NCI-H1930 (cell line): ENCODE measurements at places on chromosomes 1 and 21.

GRCh38 chr1:197199923-197200271, 53.4 kb upstream of the ASPM start:
- no peak for DNase-seq

- no peak for DNase-seq
These were observed 12.8 kb downstream of the CAP1 start for GRCh38 chr1:40053138-40053887.

DNA sequence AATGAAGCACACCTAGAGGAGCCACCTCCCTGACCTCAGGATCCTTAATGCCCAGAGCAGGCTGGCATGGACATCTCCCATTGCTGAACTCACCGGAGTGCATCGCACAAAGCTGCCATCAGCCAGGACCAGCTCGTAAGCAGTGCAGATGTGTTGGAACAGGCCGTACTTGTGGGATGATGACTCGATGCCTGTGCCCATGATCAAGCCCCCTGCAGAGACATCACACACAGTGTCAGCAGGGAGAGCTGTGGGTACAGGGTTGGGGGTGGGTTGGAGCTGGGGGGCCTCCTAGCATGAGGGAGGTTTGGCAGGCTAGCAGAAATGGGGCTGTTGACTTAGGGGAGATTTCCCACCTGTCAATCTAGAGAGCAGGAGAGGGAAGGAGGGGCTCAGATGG, 12.0 kb downstream of the DHCR24 start:
- DNase-seq: no peak

- no peak for DNase-seq
These were observed 74.4 kb downstream of the RWDD3 start for GRCh38 chr1:95308276-95309030.

DNA sequence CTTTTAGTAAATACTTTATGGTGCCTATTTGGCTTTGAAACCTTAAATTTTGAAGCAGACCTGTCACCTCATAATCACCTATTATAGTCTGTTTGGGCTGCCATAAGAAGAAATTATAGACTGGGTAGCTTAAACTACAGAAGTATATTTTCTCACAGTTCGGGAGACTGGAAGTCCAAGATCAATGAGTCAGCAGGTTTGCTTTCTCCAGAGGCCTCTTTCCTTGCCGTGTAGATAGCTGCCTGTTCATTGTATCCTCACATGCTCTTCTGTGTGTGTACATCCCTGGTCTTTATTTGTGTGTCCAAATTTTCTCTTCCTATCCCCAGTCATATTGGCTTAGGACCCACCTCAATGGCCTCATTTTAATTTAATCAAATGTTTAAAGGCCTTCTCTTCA, 518.2 kb downstream of the ADGRL2 start:
- no peak for DNase-seq

GRCh38 chr1:55155522-55155921, 59.6 kb downstream of the USP24 start:
- DNase-seq: no peak

DNA sequence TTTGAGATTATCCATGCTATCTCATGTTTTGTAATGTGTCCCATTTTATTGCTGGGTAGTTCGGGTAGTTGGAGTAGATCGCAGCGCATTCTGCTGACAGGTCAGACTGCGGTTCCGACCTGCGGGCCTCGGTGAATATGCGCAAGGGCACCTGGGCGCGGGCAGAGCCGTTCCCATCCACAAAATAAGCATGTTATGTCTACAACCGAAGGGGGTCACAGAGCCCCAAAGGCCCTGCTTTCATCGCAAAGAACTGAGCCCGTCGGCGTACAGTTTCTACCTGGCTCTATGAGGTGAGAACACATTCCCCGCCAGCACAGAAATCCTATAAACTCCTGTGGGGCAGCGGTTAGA, 88.4 kb downstream of the PRKAB2 start:
- DNase-seq: no peak

- DNase-seq: no peak
These were observed 260.7 kb upstream of the BRINP3 start for GRCh38 chr1:190738317-190738716.

DNA sequence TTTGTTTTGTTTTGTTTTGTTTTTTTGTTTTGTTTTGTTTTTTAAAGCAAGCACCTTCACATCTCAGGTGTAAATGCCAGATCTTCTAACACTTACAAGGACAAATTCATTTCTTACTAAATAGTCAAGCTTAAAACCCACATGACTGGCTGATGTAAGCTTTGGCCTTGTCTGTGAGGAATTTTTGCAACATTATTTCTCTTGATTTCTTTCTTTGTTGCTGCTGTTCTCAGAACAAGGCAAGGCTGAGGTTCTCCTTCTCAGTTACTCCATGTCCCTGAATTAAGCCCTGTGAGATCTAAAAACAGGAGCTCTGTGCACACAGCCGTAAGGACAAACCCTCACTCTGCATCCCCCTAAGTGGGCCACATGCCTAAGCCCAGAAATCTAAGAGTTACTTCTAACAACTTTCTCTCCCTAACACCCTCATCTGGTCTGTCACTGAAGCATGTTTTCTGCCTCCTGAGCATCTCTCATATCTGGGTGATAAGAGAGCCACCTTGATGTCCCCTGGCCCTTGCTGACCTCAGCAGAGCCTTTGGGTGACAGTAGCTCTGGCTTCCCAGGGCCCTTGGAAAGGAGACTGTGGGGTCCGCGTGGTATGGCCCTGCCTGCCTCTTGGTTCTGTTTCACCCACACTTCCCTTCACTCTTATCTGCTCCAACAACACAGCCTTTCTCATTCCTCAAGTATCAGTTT, 81.2 kb upstream of the HOOK1 start:
- no peak for DNase-seq

- DNase-seq: no peak
These were observed 39.8 kb downstream of the PTPN14 start for GRCh38 chr1:214511639-214511998.

DNA sequence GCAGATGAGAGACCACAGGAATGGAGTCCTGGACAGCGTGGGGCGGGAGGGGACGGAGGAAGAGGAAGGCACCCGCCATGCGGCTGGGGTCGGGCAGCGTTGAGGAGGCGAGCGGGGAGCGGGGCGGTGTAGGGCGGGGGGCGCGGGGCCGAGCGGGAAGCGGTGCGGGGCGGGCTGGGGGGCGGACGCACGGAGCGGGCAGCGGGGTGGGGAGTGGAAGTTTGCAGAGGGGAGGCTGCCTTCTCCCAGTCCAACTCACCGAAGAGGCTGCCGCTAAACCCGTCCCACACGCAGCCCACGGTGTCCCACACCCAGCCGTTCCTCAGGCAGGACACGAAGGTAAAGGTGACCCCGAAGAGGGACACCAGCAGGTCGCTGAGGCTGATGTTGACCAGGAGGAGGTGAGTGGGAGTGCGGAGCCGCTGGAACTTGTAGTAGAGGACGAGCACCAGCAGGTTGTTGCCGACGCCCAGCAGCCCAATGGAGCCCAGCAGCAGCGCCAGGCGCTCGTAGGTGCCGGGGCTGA, 483 bp downstream of the CHML start:
- DNase-seq: peak; percentile 27

- no peak for DNase-seq
These were observed 86.9 kb downstream of the ADARB1 start for GRCh38 chr21:45161038-45161945.

DNA sequence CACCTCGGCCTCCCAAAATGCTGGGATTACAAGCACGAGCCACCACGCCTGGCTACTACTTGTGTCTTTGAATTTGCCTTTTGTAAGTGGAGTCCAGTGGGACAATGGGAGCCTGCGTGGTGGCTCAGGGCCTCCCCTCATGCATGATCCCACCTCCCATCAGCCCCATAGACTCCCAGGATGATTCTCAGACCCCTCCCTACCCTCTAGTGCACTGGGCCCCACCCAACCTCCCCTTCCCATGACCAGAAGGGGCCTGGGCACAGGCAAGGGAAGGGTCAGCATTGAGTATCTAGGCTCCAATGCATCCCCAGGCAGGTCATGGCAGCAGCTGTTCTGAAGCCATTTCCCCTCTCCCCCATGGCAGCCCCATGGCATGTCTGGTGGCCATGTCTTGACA, 18.7 kb downstream of the NEK2 start:
- no peak for DNase-seq

DNA sequence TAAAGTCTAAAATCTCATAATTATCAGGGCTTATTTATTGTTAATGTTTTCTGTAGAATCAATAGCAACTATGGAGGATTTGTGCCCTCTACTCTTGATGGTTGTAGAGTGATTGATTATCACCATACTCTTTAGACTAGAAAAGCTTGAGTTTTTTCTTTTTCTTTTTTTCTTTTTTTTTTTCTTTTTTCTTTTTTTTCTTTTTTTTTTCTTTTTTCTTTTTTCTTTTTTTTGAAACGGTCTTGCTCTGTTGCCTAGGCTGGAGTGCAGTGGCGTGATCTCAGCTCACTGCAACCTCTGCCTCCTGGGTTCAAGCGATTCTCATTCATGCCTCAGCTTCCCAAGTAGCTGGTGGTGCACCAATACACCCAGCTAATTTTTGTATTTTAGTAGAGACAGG, 29.7 kb downstream of the TOR1AIP1 start:
- DNase-seq: no peak

DNA sequence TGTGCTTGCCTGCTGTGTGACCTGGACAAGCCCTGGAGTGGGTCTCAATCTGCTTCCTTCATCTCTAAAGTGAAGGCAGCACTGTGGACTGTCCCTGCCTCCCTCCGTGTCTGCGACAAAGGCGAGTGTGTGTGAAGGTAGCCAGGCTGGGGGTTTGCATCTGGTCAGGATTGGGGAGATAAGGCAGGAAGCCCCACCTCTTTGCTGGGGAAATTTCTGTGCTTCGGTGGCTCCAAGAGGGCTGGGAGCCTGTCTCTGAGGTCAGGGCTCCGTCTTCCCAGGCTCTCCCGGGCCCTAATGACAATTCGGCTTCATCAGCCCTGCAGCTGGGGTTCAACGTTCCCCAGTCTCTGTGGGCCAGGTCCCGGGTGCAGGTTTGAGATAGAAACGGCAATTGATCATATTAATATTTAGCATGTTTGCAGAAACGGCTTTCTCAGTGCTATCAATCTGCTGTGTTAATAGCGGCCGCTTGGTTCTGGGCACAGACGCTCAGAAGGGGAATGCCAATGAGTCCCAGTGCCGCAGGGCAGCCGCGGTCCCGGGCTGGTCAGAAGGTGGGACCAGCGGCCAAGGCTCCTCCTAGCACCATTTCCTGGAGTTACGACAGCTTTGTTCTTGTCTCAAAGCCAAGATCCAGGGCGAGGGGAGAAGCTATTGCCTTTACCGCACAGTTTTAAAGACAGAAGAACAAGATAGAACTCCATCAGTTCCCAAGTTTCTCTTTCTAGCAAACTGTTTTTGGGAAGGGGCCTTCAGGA, 105.7 kb downstream of the PRDM16 start:
- no peak for DNase-seq

DNA sequence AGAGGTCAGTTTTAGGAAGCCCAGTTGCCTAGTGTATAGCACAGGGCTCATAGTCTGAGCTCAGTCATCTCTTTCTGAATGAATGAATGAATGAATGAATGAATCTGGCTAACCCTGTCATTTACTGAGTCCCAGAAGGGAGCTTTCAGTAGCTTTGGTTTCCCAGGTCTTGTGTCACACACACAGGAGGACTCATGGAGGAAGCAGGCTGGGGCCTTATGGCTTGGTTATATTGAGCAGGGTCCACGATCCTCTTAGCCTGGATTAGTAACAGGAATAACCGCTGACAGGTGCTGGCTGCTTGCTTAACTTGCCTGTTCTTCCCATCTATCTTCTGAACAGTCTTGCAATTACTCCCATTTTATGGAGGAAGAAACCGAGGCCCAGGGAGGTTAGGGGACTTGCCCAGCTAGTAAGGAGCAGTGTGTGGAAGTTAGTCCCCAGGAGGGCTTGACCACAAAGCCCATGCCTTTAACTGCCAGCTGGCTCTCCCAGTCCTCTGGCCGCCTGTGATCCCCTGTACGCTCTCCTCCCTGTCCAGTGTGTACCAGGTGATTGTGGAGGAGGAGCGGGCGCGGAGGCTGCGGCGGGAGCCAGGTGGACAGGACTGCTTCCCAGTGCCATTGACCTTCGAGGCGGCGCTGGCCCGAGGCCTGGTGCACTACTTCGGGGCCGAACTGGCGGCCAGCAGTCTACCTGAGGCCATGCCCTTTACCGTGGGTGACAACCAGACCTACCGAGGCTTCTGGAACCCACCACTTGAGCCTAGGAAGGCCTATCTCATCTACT, 46.0 kb downstream of the PTPRU start:
- no peak for DNase-seq

GRCh38 chr1:206787891-206788290, 15.6 kb upstream of the IL10 start:
- DNase-seq: no peak

DNA sequence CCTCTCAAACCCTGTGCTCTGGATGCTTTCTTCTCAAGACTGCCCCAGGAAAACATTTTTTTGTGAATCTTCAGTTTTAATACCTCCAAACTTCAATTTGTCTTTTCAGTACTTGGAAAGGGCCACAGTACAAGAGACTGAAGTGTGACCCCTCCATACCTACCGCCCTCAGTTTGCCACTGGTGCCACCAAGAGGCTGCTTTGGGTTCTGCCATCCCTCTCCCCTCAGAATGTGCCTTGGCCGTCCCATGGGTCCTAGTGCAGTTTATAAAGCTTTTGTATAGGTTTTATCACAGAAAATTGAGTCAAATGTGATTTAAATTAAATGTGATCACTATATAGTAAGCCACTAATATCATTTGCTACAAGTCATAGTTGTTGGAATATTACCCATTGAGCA, 60.8 kb upstream of the PGD start:
- no peak for DNase-seq

DNA sequence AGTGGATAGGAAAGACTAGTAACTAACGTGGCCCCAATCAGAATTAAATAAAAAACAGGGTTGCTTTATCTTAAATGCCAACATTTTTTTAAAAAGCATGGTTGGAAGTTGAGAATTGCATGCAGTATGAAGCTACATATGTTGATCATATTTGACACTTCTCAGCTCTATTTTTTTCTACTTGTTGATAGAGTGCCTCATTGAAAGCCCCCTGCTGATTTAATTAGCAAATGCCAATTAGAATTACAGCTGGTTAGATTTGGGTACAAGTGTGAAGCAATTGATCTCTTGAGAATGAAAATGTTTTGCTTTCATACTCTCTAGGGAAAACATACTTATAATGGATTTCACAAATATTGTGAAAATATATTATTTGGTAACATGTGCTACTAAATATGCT, 40.5 kb downstream of the CHD1L start:
- DNase-seq: no peak

GRCh38 chr1:82044536-82044935, 243.8 kb downstream of the ADGRL2 start:
- no peak for DNase-seq

GRCh38 chr1:68916221-68916902, 419.5 kb upstream of the DEPDC1 start:
- DNase-seq: no peak

GRCh38 chr21:38637161-38637560, 138.9 kb upstream of the ERG start:
- no peak for DNase-seq
